M059J (cell line): ENCODE measurements at places on chromosomes 2 and 18. TPM values are rescaled to one million over a fixed set of nuclear protein-coding genes. Genes with fewer than 3 reads are reported as not detected.

UGT1A3 gene
- total RNA-seq, result not detected in 2 replicates

EFR3B gene
- total RNA-seq, result 0.02 and 0.42 TPM in 2 replicates

DNA sequence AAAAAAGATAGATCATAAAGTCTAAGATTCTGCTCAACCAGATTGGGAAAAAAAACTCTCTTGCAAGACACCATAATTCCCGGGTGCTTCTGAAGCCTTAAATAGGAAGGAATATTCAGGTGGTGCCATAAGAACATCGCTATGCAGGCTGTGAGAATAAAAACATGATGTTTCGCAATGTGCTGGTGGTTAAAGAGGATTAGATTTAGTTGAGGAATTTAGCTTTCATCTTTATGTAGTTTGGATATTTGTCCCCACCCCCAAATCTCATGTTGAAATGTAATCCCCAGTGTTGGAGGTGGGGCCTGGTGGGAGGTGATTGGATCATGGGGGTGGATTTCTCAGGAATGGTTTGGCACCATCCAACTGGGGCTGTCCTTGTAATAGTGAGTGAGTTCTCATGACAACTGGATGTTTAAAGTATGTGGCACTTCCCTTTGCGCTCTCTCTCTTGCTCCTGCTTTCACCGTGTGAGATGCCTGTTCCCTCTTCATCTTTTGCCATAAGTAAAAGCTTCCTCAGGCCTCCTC is 132.2 kb downstream of the AKAIN1 start:
- no peak for DNase-seq

DNA sequence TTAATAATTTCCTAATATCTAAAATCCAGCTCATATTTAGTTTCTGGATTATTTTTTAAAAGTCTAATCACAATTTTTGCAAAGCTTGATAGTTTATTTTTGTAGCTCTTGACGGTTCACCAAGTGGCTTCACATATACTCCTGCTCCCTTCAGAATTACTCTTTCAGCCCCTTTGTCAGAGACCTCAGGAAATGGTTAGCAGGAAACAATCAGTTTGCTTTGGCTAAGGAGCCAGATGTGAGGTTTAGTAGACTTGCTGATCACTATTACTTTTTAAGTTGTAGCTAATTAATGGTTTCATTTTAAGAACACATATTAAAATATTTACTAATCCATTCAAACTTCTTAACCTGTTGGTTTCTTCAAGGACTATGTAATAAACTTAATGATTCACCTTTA is 2.3 kb downstream of the RBBP8 start:
- no peak for DNase-seq

GRCh38 chr2:216666461-216667233 is 28.7 kb downstream of the IGFBP5 start:
- peak; percentile 61 for DNase-seq

GRCh38 chr18:74748809-74749208 is 151.1 kb downstream of the ZNF407 start:
- no peak for DNase-seq
